ENCODE measurements at places on chromosomes 2 and 18. TPM values are rescaled to one million over a fixed set of nuclear protein-coding genes. Genes with fewer than 3 reads are reported as not detected.

DNA sequence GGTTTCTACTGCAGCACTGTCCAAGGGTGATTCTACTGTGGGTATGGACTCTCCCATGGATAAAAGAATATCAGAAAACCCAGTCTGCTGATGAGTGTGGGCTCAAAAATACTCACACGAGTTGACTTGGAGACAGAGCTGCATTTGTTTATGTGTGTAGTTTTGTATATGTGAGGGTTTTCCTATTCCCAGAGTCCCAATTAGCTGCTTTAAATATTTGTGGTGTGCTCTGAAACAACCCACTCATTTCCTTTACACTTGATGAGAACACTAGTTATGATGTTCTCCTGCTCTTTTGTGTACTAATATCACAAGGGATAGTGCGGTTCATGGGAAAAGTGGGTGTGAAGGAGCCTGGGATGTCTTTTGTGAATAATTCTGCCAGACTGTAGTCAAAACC is 337.3 kb downstream of the PLCL1 start:
- DNase-seq = no peak

GRCh38 chr2:120177001-120177621 is 46.1 kb downstream of the TMEM185B start:
- peak; percentile 96 for DNase-seq

GRCh38 chr18:65592435-65592834 is 158.4 kb upstream of the CDH7 start:
- no peak for DNase-seq

GRCh38 chr2:14634489-14635390 is 2.2 kb downstream of the LRATD1 start:
- DNase-seq = peak; percentile 72

DNA sequence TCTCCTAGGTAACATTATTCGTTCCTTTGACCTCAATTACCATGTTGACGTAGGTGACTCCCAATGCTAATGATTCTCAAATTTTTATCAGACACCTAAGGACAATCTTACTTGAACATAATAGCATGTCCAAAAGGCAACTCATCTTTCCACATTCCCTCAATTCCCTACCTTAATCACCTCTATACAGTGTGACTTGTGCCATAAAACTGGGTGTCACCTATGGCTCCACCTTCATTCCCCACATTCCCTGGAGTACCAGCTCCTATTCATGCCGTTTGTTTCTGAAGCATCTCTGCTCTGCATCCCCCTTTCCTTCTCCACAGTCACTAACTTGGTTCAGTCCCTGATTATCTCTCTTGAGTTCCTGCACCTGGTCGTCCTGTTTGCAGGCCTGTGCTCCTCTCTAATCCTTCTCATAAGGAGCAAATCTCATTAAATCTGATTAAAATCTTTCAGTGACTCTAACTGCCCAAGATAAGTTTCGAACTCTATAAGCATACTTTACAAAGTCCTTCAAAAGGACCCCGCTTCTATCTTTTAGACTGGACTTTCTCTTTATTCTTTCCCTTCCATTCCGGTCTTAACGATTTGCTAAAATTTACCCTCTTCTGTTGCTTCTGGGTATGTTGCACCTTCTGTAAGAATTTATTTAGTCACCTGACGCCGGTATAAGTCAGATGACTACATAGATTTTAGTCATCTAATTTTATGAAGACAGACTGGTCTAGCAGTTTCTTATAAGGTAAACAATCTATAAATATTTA is 128.7 kb downstream of the OSBPL1A start:
- DNase-seq = no peak

- no peak for DNase-seq
These were observed 26.4 kb downstream of the CAPN13 start for GRCh38 chr2:30780776-30781330.

DNA sequence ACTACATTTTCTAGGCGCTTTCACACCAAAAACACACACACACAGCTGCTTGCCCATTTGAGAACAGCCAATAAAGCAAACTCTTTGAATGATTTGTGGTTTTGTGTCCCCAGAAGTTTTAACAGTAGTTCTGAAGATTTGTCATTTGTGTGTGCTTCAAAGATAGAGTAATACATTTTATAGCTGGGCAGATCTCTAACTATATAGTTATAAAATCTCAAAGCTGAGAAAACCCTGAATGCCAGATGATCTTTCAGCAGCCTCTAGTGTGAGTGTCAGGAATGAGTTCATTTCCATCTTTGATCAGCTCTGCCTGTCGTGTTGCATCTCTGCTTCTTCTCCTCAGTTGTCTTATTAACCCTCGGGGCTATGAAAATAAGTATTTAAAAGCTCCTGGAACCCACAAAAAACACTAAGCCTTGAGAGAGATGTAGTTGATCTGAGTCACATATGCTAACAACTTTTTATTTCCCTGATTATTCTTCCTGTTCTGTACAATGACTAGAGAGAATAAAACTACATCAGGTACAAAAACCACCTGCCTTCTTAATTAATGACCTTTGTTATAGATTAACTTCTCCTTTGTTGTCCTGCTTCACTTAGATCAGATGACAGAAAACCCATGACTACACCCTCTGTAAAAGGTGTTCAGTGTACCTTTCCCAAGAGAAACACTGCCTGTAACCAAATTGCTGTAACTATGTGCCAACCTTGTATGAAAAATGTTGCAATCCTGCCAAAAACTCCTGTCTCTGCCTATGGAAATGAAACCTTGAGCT is 30.0 kb upstream of the SLC3A1 start:
- no peak for DNase-seq

FHOD3 gene
- 2.1 TPM for total RNA-seq

DIPK1C gene
- total RNA-seq = 0.51 TPM

CTAGE1 gene
- not detected for total RNA-seq

DSG4 gene
- not detected for total RNA-seq

Measured in spleen (tissue), 13 donors.